ENCODE measurements at places on chromosomes 4 and X.

DNA sequence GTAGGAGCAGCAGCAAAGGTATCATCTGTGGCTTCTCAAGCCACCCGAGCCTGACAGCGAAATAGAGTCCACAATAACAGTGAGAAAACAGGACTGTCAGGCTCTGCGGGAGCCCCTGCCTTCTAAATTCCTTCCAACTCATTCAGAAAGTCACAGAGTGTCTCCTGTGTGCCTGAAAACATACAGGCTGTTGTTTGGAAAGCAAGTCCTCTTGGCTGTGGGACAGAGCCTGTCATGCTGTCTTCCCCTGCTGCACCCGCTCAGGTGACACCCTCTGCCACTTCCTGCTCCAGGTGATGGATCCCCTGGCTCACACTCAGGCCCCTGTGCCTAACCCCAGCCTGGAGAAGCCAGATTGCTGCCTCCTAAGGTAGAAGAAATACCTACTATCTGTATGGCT is 152.3 kb downstream of the RAB28 start:
- DNase-seq, result no peak

DNA sequence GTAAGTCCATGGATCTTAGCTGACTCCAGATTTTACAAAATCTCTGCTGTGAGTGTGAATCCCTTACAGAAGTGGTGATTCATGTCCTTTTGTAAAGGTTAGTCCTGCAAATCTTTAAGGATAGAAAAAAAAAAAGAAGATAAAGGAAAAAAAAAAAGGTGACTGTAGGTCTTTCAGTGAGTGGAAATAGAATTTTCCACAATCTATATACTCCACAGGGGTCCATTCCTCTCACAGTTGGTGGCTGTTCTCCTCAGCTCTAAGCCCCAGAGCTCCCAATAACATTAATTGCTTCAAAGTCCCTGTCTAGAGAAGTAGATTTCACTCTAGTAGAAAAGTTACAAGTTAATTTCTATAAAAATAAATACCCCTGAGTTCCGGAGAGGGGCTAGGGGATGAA is 189.1 kb downstream of the NDST4 start:
- DNase-seq, result no peak

- no peak for DNase-seq
These were observed 3.4 kb downstream of the CXCL8 start for GRCh38 chr4:73743795-73744194.

DNA sequence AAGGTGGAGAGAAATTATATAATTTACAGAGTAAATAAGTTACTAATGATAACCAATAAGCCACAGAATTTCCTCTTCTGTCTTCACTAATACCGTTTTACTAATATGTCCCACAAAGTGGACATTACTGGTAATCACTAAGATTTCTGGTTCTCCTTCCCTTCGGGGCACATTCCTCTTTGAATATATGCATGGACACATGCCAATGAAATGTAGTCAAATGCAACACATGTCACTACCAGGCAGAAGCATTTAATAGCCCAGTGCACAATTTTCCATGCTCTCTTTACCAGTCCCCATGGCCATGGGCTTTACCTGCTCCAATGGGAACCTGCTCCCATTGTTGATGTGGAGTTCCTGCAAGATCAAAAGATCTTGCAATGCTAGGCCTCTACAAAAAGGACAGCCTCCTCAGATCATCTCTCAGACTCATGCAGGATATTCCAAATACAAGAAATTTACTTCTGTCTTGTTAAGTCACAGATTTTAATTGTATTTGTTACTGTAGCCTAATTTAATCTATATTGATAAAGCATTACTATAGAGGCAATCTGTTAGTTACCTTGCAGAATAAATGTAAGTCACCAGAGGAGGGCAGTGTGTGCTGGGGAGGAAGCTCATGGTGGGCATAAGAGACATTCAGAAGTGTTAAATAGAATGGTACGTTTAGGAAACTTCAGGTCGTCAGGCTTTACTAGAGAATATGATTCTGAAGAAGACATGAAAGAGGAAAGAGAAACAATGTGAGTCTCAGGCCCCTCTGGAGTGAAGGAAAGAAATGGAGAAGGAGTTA is 37.1 kb upstream of the INPP4B start:
- no peak for DNase-seq

GRCh38 chrX:113726898-113727297 is 857.0 kb upstream of the HTR2C start:
- no peak for DNase-seq

GRCh38 chrX:153772316-153773217 is 8.3 kb upstream of the SRPK3 start:
- no peak for DNase-seq

GRCh38 chr4:93132631-93133030 is 695.9 kb upstream of the ATOH1 start:
- no peak for DNase-seq

GRCh38 chr4:54902271-54902670 is 223.1 kb downstream of the KDR start:
- DNase-seq, result peak; percentile 87

DNA sequence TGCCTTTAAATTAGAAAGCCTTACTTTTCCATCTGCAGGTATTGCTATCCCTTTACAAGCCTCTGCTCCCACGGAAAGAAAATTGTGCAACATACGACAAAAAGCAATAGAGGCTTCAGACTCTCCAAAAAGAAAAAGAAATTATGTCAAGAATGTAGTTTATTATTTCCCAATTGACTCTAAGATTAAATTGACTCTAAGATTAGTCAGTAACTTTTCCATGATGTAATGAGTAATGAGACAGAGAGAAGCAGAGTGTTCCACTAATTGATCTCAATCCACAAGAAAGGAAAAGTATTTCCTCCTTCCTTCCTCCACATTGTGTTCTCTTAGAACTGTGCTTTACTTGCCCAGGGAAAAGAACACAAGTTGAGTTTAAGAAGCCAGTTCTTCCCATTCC is 345.7 kb upstream of the HS3ST1 start:
- no peak for DNase-seq

GRCh38 chr4:109278594-109279031 is 23.8 kb downstream of the COL25A1 start:
- DNase-seq, result no peak

- no peak for DNase-seq
These were observed 17.9 kb downstream of the ATP8A1 start for GRCh38 chr4:42638993-42639392.

DNA sequence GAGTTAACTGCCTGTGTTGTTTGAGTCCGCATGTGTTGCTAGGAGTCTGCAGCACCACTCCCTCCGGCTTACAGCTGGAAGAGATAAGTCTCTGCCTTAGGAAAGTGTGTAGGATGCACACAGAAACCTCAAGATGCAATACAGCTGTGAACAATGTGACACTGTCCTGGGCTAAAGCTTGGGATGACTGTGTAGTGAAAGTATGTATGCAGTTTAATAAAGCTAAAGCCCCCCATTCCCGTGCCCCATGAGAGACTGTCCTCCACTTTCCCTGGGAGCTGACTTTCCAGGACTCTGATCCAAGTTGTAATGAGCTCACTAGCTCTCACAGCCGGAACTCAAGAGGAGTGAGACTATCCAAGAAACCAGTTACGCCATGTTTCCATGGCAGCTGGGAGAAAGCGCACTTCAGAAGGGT is 156.6 kb upstream of the FTHL17 start:
- DNase-seq, result peak; percentile 66

DNA sequence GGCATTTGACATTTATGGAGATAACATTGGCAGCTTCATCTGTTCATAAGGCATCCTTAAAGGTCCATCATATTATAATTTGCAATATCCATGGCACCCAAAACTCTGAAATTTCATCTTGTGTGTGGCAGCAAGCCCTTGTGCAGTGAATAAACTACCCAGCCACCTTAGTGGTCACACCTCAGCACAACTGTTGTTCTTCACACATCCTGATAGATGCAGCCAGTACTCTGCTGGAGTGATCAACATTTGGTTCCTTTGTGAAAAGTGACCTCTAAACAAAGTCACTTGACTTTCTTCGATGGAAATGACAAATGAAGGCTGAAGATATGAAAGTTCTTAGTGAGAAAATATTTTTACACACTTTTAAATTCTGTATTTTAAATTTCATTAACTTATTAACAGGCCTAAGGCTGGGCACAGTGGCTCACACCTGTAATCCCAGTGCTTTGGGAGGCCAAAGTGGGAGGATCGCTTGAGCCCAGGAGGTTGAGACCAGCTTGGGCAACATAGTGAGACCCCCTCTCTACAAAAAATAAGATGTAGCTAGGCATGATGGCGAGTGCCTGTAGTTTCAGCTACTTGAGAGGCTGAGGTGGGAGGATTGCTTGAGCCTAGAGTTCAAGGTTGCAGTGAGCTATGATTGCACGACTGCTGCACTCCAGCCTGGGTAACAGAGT is 161.4 kb downstream of the SPRY1 start:
- no peak for DNase-seq

- DNase-seq, result peak; percentile 87
These were observed 552.4 kb upstream of the MAGEB2 start for GRCh38 chrX:29662759-29663503.

- DNase-seq, result no peak
These were observed 3.3 kb upstream of the RHOH start for GRCh38 chr4:40193578-40193977.

- no peak for DNase-seq
These were observed 56.9 kb downstream of the OPHN1 start for GRCh38 chrX:68376373-68376772.

DNA sequence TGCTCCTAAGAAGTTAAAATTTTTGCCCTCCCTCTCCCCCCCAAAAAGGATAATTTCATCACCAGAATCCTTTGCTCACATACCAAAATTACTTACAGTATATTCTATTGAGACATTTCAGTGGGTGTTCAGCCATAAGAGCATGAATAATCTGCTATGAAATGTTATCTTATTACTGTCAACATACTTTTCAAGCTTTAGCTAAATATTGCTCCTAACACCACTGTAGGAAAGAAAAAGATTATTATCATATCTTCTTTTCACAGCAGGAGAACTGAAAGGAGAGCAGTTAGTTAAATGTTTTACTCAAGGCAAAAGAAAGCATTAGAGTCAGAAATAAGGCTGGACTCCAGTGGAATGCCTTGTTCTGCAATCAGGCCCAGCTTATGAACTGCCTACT is 231.0 kb upstream of the GYPA start:
- DNase-seq, result peak; percentile 78

- peak; percentile 91 for DNase-seq
These were observed 115.1 kb downstream of the SOWAHB start for GRCh38 chr4:76782837-76783236.

- DNase-seq, result no peak
These were observed 105.6 kb downstream of the AMMECR1 start for GRCh38 chrX:110212299-110212698.

GRCh38 chr4:148207068-148207467 is 235.1 kb downstream of the NR3C2 start:
- no peak for DNase-seq

DNA sequence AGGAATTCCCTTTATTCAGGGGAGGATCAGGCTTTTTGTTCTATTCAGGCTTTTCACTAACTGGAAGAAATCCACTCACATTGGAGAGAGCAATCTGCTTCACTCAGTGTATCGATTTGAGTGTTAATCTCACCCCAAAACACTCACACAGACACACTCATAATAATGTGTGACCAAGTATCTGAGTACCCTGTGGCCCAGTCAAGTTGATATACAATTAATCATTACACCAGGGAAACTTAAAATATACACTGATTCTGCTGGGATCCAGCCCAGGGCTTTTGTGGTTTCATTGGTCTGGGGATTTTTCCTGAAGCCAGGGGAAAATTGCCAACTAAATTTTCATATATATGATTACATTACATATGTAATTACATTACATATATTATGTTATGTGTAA is 44.0 kb upstream of the GATB start:
- DNase-seq, result no peak

Data from fibroblast of skin of back (primary cell).